ENCODE measurements at places on chromosomes 1 and 21.

DNA sequence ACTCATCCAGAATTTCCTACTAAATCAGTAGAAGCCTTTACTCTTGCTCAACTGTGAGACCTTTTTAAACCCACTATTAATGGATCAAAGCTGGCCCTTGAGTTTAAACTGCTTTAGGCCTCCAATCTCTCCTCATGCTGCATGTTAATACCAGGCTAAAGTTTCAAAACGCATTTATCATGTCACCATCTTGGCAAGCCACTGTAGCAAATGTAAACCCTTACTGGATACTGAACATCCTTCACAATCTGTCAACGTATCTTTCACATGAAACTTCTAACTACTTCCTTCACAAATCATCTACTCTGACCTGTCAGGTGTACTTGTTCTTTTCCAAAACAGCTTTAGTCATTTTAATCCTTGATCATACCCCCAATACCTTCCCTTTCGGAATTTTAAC lies 3.0 kb downstream of the PAXBP1 start:
- DNase-seq: no peak

GRCh38 chr1:162463021-162463420 lies 34.6 kb upstream of the UHMK1 start:
- DNase-seq: no peak

DNA sequence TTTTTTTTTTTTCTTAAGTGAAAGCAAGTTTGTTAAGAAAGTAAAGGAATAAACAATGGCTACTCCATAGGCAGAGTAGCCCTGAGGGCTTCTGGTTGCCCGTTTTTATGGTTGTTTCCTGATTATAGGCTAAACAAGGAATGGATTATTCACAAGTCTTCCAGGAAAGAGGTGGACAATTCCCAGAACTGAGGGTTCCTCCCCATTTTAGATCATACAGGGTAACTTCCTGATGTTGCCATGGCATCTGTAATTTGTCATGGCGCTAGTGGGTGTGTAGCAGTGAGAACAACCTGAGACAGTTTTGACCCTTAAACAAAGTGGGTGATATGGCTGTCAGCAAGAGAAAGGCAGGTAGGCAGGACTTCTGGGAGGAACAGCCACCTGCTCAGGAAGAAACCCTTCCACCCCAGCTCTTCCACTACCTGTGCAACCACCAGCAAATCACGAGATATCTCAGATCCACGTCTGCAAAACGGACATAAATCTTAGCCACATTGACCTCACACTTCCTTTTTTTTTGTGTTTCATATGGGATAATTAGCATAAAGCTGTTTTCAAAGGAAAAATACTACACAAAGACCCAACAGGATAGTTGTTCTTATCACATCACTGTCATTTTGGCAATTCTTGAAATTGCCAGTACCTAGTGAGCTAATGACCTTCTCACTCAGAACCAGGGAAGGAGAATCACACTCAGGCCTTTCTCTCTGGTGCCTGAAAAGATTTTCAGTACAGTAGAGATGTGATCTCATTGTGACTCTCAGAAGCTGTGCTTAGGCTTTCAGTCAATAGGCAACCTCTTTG lies 34.8 kb upstream of the DUSP10 start:
- no peak for DNase-seq

DNA sequence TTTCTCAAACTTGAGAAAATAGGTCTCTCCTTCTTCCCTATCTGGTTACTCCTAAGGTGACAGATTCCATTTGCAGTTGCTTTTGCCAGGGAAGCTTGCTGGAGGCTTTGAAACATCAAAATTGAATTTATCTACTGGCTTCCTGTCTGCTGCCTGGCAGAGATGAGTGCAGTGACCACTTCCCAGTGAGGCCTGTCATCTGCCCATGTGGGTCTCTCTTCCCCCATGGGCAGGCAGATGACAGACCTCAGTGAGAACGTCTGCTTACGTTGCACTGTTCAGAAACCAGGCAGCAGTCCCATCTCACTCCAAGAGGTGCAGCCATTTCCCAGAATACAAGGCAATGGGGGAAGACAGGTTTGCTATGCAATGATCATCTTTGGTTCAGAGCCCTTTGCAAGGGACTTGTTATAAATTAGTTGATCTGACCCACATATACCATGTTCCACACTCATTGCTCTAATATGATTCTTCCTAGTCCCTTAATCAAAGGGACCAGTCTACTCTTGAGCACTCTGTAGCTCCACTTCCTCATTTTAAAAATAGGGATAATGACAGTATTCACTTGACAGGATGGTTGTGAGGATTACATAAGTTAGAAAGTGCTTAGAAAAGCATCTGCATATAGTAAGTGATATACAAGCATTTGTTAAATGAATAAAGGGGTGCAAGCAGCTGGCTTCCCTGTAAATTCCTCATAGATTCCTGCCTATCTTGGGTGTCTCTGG lies 10.6 kb downstream of the PGBD5 start:
- DNase-seq: no peak

- DNase-seq: no peak
These were observed 511.8 kb upstream of the USP24 start for GRCh38 chr1:55726994-55727393.

- no peak for DNase-seq
These were observed 89.0 kb downstream of the URB2 start for GRCh38 chr1:229714964-229715603.

GRCh38 chr1:185939142-185939541 lies 205.0 kb downstream of the HMCN1 start:
- DNase-seq: no peak

- no peak for DNase-seq
These were observed 548 bp downstream of the B3GALT5 start for GRCh38 chr21:39613041-39613934.

DNA sequence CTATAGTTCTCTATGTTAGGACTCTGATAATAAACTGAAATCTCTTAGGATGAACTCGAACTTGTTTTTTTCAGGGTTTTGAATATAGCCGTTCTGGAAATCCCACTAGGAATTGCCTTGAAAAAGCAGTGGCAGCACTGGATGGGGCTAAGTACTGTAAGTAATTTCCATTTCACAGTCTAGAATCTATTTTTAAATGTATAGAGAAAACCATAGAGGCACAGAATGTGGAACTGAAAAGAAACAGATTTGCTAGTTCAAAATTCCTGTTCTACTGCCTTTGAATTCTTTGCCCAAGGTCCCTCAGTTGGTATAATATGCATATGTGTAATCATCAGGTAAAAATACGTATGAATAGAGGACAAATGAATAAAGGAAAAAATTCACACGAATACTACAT lies 4.8 kb downstream of the CTH start:
- DNase-seq: no peak

GRCh38 chr1:170864238-170864637 lies 71.1 kb upstream of the MROH9 start:
- peak; percentile 85 for DNase-seq

DNA sequence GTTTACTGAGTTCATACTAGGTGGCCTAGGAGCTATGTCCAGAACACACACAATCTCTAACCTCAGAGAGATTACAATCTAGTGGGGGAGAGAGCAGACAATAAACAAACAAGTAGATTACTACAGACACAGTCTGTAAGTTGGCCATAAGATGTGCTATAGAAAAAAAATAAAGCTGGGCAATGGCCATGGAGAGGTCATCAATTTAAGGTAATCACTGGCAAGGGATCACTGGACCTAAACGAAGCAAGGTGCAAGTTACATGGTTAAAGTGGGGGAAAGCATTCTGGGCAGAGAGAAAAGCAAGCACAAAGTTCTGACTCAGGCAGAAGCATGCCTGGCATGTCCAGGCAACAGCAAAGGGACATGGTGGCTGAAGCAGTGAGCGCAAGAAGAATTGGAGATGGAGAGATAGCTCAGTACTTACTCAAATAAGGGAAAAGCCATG lies 147.0 kb downstream of the RERE start:
- DNase-seq: no peak

GRCh38 chr1:206495493-206496046 lies 11.8 kb upstream of the RASSF5 start:
- no peak for DNase-seq

- DNase-seq: no peak
These were observed 6.4 kb downstream of the DYRK1A start for GRCh38 chr21:37372951-37373350.

GRCh38 chr1:43605766-43606165 lies 44.2 kb upstream of the KDM4A start:
- no peak for DNase-seq

- DNase-seq: no peak
These were observed 23.5 kb downstream of the SERPINC1 start for GRCh38 chr1:173893611-173894010.

DNA sequence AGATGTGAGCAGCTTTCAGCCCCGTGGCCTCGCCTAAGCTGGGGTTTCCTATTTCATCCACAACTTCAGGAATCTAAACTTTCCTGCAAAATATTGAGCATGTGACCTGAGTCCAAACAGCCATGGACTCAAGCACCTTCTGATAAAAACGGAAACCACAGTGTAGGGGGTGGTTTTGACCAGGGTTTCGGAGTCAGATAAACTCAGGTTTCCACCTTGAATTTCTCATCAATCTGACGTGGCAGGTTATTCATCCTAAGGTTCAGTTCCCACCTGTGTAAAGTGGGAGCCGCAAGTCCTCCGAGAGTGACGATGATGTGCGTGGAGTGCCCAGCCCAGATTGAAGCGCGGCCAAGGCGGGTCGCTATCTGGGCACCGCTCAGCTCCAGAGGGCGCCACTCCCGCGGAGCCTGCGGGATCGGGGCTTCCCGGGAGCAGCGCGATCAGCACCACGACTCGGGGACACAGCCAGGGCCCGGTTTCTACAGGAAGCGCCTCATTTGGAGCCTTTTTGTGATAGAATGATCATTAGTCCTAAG lies 871 bp upstream of the ETS2 start:
- DNase-seq: peak; percentile 36

Data from stromal cell of bone marrow (primary cell).